RPMI8226 (cell line): ENCODE measurements at places on chromosomes 3 and 15.

DNA sequence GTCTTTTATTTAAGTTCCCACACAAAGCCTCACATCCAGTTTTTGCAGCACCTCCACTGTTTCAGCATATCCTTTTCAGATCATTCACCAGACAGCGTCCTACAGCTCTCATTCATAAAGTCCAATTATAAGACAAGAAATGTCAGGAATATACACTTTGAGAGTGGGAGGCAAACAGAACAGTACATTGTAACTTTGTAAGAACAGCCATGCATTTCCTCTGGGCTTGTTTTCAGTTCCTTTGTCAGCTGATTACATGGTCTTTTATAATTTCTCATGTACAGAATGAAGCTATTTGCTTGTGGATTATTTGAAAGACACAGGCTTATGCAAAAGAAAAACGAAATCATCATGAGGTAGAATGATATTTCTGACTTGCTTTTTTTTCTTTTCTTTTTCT, 85.7 kb downstream of the SOX2 start:
- no peak for DNase-seq

- DNase-seq, result no peak
Measured at GRCh38 chr3:122918576-122919290, 108.8 kb downstream of the SEMA5B start.

- no peak for DNase-seq
Measured at GRCh38 chr15:41895491-41895890, 1.6 kb upstream of the SPTBN5 start.

DNA sequence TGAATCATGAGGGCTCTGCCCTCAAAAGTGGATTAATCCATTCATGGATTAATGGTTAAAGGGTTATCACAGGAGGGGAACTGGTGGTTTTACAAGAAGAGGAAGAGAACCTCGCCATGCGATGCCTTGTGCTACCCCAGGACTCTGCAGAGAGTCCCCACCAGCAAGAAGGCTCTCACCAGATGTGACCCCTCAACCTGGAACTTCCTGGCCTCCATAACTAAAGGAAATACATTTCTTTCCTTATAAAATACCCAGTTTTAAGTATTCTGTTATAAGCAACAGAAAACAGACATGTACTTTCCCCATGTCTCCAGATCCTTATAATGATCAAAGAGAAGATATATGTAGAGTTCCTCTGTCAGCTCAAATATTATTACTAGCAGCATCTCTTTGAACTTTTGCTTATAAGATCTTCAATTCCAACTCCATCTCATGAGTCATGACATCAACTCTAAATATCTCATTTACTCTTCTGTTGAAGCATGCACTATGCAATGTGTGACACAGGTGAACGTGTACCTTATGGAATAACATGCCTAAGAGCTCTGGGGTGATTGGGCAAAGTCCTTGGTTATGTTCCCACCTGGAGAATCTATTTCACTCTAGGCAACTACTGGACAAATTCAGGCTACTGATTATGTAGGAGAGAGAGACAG, 37.5 kb upstream of the ZBTB38 start:
- DNase-seq, result no peak

DNA sequence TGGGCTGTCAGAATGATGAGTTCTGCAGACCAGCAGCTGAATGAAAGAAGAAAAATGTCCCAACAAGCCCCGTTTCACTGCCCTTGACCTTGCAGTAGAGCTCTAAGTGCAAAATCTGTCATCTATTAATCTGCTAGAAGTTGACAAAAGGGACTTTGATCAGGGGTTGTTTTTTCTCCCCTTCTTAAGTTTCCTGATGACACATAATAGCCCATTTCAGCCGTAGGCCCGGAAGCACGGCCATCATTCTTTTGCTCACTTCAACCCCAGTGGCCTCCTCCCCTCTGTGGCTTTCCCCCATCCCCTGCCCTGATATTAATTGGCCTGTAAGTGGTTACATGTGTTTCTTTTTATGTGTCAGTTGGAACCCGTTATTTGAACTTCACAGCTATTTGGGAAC, 298.9 kb downstream of the RPLP1 start:
- DNase-seq, result no peak

- peak; percentile 74 for DNase-seq
Measured at GRCh38 chr15:51621936-51622603, 501 bp downstream of the DMXL2 start.

- DNase-seq, result no peak
Measured at GRCh38 chr3:168888781-168889180, 774.7 kb downstream of the MECOM start.

- DNase-seq, result no peak
Measured at GRCh38 chr3:39460677-39461076, 6.8 kb upstream of the MOBP start.

GRCh38 chr15:88802991-88803240, 320 bp upstream of the ACAN start:
- no peak for DNase-seq

DNA sequence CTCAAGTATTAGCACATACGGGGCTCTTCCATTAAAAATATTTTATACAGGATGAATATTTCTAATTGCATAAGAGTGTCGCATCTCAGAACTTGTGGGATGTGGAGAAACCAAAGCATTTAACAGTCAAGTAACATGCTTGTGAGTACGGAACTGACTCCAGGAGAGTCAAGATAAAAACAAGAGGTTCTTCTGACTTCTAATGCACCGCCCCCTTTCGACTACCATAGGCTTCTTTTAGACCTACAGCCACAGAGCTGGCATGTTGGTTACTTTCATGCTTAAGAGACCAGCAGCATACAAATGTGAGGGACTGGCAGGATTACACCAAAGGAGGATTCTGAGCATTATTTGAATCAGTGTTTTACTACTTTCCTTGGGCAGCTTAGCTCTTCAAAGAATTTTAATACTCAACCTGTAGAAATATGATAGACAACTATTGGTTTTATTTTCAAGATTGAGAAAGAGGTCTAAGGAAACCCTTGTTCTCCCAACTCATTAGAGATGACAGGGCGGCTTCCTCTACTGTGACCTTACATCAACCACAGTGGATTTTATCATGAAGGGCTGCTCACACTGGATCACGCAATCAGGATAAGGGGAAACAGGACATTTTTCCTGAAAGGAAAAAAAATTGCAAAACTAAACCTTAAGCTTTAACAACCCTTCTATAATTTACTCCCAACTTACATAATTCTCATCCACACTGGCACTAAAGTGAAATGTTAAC, 14.0 kb downstream of the ETV5 start:
- DNase-seq, result no peak

DNA sequence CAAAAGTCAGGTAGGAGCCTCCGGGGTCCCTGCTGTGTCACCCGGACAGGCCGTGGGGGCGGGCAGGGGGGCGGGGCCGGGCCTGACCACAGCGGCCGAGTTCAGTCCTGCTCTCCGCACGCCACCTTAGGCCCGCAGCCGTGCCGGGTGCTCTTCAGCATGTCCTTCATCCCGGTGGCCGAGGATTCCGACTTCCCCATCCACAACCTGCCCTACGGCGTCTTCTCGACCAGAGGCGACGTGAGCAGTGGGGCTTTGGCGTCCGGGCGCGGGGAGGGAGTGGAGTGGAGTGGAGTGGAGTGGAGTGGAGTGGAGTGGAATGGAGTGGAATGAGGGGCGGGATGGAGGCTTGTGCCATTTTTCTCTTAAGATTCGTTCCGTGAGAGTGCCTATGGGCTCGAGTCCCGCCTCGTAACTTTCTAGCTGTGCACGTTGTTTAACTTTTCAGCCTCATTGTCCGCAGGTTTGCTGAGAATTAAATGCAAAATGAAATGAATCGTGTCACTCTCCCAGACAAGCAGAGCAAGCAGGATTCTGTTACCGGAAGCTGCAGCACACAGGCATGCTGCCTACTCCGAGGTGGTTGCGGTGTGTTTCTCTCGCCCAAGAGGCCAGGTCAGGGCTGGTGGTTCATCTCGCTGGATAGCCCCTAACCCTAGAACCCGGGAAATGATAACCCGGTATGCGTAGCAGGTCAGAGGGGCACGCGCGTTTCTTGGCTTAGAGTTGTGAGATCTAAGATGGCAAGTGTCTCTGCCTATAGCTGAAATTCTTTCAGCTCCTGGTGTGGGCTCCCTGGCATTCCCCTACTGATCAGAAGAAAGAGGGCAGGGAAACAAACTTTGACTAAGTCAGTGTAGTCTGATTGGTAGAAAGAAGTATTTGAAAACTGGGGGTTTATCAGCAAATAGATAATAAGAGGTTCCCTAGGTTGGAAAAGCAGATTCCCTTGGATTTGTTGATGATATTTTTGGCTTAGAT, at the start of gene FAH:
Gene FAH, plus strand, starts transcription at position 104 of the 981 bp plus-strand sequence. Its CDS starts 56 bp downstream, at position 160.
- peak; percentile 78 for DNase-seq

- no peak for DNase-seq
Measured at GRCh38 chr3:189123595-189124387, 48.0 kb upstream of the TPRG1 start.

DNA sequence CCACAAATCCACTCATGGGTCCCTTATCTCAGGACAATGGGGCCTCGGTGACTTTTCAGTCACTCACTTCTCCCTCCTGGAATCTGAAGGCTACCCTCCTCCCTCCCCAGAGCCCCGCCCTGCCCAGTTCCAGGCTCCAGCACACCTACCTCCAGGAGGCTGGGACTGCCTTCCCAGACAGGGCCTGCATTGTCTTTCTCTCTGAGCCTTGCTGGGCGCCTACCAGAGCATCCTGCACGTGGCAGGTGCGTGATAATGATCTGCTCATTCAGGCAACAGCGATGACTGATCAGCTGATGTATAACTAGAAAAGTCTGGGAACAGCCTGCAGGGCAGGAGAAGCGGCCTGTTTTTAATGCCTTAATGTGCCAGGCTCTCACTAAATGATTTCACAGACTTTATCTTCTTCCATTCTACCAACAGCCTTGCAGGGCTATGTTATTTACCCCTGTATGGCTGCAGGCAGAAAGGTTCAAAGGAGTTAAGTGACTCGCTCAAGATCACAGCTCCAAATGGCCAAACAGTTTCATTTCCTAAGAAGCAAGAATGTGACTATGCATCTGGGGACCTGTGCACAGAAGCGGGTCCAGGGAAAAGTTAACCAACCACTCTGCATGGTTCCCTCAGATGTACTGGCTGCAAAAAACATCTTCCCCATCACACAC, 6.3 kb downstream of the ADAMTS17 start:
- peak; percentile 30 for DNase-seq

- no peak for DNase-seq
Measured at GRCh38 chr3:166455744-166456143, 618.5 kb upstream of the BCHE start.

GRCh38 chr3:122603056-122603455, 25.6 kb downstream of the PARP15 start:
- no peak for DNase-seq

DNA sequence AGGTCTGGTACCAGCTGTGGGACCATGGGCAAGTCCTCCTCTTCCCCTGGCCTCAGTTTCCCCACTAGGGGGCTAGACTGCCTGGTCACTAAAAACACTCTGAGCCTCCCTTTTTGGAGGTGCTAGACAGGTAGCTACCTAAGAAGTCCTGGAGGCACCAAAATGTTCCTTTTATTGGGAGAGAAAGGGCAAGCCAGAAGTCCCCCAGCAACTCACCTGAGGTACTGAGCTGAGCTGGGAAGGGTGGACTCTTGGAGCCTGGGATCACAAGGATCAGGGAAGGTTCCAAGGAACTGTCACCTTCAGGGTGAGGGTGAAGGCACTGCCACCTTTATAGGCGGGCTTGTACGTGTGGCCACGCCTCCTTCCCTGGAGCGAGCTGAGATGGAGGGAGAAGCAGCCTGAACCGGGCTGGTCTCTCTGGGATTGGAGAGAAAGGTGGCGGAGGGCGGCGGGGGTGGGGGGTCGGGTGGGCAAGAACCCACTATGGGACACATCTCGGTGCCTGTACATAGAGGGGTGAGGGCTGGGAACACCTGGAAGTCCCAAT, at the start of gene CYP1A1:
Gene CYP1A1, minus strand, starts transcription at position 304 of the 550 bp plus-strand sequence. CDS start 2,431 bp downstream, outside the sequence.
- peak; percentile 62 for DNase-seq

- no peak for DNase-seq
Measured at GRCh38 chr15:96411056-96412031, 80.8 kb downstream of the NR2F2 start.

DNA sequence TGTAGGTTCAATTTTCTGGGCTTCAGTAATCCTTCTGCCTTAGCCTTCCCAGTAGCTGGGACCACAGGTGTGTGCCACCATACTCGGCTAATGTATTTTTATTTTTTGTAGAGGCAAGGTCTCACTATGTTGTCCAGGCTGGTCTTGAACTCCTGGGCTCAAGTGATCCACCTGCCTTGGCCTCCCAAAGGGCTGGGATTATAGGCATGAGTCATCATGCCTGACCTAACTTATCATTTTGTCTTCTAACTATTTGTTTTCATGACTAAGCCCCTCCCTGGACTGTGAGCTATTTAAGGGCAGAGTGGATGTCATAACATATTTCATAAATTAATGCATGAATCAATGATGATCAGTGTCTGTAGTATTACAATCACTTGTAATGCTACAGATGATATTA, 56.1 kb upstream of the PIAS1 start:
- DNase-seq, result no peak

DNA sequence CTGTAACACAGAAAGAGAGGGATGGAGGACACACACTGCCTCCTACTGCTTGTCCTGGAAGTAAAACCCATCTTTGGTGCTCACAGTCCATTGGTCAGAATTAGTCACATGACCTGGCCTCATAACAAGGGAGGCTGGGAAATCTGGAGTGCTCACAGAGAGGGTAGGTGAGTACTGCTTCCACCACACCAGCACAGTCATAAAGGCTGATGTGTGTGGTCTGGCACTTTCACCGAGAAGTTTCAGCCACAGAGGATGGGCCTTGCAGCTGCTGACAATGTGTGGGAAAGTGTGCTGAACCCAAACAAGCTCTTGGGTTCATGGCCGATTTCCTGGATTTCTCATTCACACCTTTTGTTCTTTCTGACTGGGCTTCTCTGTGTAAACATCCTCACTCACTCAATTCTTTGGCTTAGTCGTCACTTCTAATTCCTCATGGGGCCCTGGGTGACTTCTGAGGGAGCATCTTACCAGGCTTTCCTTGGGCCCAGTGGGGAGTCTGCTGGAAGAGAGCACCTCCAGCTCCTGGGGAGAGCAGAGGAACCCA, 100.7 kb downstream of the ASB7 start:
- no peak for DNase-seq

DNA sequence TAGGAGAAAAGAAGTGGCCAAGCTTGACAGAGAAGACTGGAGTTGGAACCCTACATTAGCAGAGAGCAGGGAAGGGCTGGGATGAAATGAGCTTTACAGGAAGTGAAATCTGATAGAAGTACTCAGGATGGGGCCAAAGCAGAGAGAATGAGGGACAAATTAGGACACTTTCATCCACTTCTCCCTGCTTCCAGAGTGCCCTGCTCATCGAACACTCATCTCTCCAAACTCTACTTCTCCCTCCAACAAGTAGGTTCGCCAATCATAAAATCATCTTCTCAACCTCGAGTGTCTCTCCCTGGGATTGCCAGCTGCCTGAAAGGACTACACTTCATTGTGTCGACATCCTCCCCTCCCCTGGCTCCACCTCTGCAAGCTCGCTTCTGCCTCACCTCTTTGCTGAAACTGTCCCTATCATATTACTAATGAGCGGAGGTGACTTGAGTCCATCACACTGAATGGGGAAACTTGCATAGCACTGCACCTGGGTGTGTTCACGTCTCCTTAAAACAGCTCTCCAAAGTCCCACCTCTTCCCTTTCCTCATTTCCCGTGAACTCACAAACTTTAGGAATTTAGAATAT, 365.8 kb downstream of the FOXP1 start:
- no peak for DNase-seq
